ENCODE measurements at places on chromosomes 4 and X. TPM values are rescaled to one million over a fixed set of nuclear protein-coding genes. Genes with fewer than 3 reads are reported as not detected.

Gene PF4V1
- polyA plus RNA-seq = not detected

Gene CLNK
- 0.30 TPM for polyA plus RNA-seq

Gene IL9R
- polyA plus RNA-seq = 0.32 TPM

Gene SORCS2
- 6.9 TPM for polyA plus RNA-seq

Gene NIPAL1
- 3.1 TPM for polyA plus RNA-seq

Gene ASB9
- polyA plus RNA-seq = 3.5 TPM

GRCh38 chr4:170089668-170090351 is at the start of gene AADAT:
Gene AADAT, minus strand, starts transcription at chr4:170089956. Its CDS starts 266 bp downstream, at chr4:170089690.
- peak; percentile 84 for DNase-seq

DNA sequence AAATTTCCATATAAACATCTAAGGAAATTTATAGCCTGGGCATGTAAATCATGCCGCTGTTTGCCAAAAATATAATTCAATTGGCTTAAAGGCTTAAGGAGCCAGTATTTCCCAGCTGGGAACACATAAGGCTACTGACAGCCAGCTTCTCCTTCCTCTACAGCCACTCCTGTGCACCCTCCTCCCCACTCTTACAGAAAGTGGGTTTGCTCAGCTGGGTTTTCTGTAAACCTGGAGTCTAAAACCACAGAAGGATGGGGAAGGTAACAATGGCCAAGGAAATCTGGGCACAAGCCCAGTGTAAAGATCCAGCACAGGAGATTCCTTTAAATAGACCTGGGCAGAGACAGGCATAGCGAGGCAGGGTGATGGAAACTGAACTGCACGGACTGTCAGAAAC is 18.5 kb downstream of the ACSL1 start:
- DNase-seq = no peak

- DNase-seq = no peak
Measured at GRCh38 chrX:71321731-71322130, 20.2 kb downstream of the ITGB1BP2 start.

DNA sequence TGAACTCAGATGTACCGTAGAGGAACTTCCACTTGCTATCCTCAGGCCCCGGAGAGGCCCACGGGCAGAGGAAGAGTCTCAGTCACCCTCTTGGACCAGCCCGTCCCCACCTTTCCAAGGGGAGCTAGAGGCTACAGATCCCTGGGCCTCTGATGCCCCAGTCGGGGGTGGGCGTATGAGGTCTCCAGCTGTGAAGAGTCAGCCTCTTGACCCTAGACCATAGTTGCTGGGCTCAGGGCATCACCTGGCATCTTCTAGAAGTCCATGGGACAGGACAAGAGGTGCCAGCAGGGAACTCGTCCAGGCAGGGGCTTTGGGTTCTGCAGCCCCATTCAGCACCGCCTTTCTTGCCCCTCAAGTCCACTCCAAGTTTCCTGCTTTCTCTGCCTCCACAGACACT is 11.6 kb downstream of the SASH3 start:
- no peak for DNase-seq

DNA sequence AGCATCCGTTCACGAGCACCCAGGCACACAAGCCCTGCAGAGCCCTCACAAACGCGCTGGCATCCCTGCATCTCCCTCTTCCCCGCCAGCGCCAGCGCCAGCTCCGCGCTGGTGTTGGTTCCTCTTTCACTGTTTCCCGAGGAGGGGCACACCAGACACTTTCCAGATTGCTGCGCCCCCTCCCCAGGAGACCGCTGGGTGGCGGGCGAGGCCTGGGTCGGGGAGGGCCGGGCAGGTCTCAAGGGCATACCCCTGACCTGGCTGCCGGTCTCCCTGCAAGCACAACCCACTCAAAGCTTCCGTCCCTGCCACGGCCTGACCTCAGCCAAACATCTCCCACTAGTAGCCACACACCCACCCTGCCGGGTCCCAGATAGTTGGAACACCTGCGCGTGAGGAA is 2.2 kb upstream of the NKX1-1 start:
- no peak for DNase-seq

GRCh38 chrX:121389976-121390714 is 342.7 kb downstream of the GLUD2 start:
- no peak for DNase-seq

DNA sequence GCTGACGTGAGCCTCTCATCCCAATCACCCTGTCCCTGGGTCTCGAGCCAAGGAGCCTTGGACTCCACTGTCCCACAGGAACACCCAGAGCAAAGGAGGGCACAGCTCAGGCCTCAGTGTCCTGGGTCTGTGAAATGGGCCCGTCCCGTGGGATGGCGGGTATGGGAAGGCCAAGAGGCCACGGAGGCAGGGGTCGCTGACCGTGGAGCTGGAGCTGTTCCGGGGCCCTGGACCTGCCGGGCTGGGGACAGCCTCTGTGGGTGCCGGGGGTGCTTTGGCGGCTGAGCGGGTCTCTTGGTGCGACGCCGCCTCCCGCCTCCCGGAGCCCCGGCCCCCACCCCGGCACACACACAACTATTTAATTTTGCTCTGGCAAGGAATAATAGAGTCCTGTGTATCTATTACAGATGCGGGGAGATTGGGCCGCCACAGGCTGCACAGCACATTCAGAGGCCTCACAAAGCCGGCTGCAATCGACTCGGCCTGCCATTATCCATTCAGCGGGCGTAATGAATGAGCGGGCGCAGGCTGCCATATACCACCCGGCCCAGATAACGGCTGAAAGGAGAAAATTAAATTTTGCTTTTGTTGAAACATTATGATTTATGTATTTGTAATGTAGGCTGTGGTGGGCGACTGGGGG is 83.9 kb upstream of the NKX1-1 start:
- DNase-seq = no peak

GRCh38 chrX:19678941-19679340 is 163.6 kb upstream of the MAP3K15 start:
- no peak for DNase-seq

- no peak for DNase-seq
Measured at GRCh38 chrX:39996536-39996935, 101.2 kb downstream of the BCOR start.

- peak; percentile 84 for DNase-seq
Measured at GRCh38 chrX:49199906-49200771, at the start of gene SYP. Gene SYP, minus strand, starts transcription at chrX:49200193. Its CDS starts 7 bp downstream, at chrX:49200186.

DNA sequence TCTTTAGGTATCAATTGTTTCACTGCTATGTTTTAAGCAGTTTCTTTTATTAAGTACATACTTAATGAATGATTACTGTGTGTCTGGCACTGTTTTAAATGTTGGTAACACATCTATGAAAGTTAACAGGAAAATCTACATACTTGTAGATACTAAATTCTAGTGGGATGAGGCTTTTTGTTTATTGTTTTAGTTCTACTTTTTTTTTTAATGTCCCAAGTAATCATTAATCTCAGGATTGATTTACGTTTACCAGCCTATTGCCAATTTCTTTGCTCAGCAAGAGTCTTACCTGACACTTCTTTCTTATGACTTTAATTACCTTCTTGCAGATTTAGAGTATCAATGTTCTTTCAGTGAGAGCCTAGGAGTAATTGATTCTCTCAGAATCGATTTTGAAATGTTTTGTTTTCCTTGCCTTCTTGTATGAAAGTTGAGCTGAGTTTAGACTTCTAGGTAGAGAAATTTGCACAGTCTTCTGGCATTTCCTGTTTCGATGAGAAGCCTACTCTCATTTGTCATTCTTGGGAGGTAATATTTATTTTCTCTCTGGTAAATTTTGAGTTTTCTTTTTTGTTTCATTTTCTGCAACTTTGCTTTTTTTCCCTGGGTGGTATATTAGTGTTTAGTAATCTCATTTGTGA is 235.2 kb upstream of the ANKRD50 start:
- DNase-seq = no peak

DNA sequence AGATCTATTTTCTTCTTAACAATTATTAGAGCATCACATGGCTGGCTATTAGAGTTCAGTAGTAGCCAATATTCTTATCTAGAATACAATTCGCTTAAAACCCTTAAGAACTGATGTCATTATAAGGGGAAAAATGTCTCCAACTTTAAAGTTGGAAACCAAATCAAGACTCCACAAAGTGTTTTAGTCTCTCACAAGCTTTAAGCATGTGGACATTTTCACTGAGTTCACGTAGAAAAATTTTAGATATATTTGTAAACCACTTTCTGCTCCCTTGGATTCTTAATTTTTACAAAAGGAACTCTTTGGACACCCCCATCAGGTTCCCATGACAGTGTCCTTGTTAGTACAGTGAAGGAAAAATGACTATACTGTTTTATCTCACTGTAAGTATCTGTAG is 123.9 kb upstream of the NAP1L5 start:
- DNase-seq = no peak

DNA sequence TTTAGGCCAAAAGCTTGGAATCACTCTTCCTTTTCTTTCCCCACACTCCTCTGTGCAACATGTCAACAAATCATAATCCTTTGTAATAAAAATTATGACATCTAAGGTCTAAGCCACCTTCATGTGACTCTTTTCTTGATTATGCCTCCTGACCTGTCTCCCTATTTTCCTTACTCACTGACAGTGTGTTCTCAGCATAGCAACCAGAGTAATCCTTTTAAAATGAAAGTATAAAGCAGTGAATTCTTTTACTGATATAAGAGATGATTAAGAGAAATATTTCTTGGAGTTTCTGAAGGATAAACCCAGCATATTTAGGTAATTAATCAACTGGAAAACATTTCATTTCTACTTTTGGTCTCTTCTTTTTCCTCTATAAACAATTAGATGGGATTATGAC is 44.7 kb downstream of the USO1 start:
- DNase-seq = no peak

- no peak for DNase-seq
Measured at GRCh38 chr4:25857403-25857802, 5.4 kb downstream of the SEL1L3 start.

- peak; percentile 54 for DNase-seq
Measured at GRCh38 chr4:41212616-41213203, 1.6 kb downstream of the APBB2 start.

GRCh38 chrX:130028196-130028595 is 45.8 kb downstream of the BCORL1 start:
- no peak for DNase-seq
